CD4-positive, alpha-beta memory T cell (primary cell): ENCODE measurements at places on chromosomes 7 and 10. TPM values are rescaled to one million over a fixed set of nuclear protein-coding genes. Genes with fewer than 3 reads are reported as not detected.

- no peak for DNase-seq
These were observed 8.2 kb upstream of the CLDN4 start for GRCh38 chr7:73822319-73823173.

DNA sequence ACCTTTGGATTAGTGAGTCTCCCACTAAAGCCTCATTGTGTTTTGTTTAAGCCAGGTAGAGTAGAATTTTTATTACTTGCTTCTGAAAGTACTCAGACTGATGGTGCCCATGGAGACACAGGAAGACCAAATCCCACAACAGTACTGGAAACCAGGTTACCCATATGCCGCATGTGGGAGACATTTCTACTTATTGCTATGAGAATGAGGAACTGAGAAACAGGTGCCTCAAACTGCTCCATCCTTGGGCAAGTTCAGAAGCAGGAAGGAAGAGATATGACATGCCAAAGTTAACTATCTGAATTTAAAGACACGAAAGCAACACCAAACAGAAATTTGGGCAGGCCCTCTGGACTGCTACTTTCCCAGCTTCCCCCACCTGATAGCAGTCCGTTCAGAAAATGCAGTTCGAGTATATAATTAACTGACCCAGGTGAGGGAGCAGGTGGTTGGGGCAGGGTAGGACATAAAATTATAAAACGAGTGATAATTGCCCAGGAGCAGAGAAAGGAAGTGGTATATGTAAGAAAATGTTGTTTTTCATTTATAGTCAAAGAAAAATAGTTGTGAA lies 382.3 kb upstream of the MTPN start:
- DNase-seq = no peak

DNA sequence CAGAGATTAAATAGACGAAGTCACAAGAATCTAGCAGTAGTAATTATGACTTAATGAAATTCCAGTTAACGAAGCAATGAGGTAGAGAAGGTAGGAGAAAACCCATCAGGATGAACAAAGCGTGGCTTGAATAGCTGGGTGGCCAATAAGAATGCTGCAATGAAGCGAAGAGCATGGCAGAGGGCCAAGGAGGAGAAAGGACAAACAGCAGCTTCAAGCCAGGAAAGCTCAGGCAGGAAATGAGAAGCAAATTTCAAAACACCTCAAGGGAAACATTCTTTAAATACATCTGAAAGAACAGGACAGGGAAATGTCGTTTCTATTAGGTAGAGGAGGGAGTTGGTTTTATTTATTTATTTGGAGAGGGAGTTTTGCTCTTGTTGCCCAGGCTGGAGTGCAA lies 122.5 kb downstream of the KIAA1217 start:
- no peak for DNase-seq

- DNase-seq = no peak
These were observed 299.9 kb upstream of the LYZL1 start for GRCh38 chr10:28988980-28989379.

DNA sequence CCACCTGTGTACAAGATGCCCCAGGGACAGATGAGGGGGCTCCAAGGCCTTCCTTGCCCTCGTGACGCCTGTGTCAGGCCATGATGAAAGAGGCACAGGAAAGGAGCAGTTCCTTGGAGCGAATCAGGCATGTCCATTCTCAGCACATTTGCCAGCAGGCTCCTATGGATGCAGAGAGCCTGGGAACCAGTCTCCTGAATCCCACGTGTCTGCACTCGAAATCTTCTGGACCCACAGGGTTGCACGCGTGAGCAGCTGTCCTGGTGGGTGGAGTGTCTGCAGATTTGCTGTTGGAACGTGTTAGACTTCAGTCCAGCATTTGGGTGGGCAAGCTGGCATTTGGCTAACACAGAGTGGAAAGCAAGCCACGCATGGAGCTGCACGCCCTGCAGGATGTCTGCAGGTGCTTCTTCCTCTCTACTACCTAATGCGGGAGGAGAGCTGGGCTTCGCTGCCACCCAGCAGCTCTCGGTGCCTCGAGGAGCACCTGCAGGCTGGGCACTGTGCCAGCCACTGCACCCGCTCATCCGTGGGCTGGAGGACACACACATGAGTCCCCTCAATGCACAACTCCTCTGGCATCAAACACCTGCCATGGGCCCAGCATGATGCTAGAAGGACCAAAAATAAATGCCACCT lies 140.7 kb downstream of the PAXIP1 start:
- DNase-seq = no peak

GRCh38 chr10:104201636-104202035 lies 30.5 kb downstream of the CFAP43 start:
- no peak for DNase-seq

- DNase-seq = no peak
These were observed 22.2 kb downstream of the DNAJB12 start for GRCh38 chr10:72332423-72333111.

DNA sequence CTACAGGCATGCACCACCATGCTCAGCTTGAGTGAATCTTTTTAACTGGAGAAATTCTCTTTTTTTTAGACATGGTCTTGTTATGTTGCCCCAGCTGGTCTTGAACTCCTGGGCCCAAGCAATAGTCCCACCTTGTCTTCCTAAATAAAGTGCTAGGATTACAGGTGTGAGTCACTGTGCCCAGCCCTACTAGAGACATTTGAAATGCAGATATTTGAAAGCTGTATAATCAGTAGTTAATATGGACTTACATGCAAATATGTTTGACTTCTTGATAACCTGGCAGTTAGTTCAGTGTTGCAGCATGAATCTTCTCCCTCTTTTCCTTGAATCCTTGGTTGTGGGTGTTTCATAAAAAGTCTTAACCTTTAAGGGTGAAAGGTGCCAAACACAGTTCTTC lies 8.7 kb downstream of the TRRAP start:
- no peak for DNase-seq

DNA sequence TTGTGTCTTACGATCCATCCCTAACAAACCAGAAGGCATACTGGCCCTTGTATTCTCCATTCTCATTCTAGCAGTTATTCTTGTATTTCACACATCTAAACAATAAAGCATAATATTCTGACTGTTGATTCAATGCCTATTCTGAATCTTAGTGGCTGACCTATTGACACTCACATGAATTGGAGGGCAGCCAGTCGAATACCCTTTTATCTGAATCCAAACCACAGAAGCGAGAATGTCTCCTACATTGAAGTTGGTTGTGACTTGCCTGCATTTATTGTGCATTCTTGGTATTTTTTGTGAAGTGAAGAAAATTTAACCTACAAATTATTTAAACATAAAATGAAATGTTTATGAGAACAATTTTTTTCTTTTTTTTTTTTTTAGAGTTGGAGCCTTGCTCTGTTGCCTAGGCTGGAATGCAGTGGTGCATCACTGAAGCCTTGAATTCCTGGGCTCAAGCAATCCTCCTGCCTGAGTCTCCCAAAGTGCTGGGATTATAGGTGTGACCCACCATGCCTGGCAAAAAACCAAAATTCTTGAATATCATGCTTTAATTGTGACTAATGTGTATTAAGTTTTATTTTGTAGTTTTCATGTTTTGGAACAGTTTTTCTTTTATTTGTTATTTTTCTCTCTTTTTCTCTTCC lies 22.7 kb downstream of the EXOC4 start:
- DNase-seq = no peak

GRCh38 chr10:17802976-17803375 lies 6.2 kb upstream of the MRC1 start:
- no peak for DNase-seq

- DNase-seq = no peak
These were observed 264.3 kb downstream of the RPS24 start for GRCh38 chr10:78297997-78298396.

- peak; percentile 74 for DNase-seq
These were observed 47.3 kb downstream of the LRRN3 start for GRCh38 chr7:111138193-111138569.

The TRIL gene
- total RNA-seq = not detected

The DYNC1I1 gene
- not detected for total RNA-seq

The HMX3 gene
- total RNA-seq = not detected

The ARHGEF35 gene
- 5.2 TPM for total RNA-seq

The SAP25 gene
- 119 TPM for total RNA-seq

The KAZALD1 gene
- total RNA-seq = not detected

The RBM20 gene
- total RNA-seq = not detected
